ENCODE measurements at places on chromosomes 4 and X.

DNA sequence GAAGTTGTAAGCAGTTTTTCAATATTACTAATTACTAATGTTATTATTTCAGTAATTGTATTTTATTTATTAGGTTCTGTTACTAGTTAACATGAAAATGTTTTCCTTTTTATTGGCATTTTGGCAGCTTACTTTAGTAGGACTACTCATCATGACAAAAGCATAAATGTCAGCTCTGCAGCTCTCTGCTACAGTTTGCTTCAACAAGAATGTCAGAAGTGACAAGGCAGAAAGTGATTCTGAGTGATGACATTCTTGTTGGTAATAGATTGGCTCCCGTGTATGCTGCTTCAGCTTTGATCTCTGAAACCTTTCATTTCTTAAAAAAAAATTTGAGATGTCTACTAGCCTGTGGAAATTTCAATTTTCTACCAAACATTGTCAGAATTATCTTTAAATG is 1193.9 kb downstream of the FSTL5 start:
- DNase-seq = no peak

- DNase-seq = no peak
These were observed 105.0 kb downstream of the SH3KBP1 start for GRCh38 chrX:19782419-19782818.

DNA sequence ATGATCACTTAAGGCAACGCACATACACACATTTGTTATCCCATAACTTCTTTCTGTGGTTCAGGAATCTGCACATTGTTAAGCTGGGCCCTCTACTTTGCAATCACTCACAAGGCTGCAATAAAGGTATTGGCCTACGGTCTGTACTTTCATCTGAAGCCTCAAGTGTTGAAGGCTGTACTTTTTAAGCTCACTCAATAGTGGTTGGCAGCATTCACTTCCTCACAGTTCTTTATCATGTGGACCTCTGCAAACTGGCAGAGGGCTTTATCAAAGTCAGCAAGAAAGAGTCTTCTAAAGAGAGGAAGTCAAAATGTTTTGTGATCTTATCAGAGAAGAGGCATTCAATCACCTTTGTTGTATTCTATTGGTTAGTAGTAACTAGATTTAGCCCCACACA is 301.4 kb upstream of the EPHA5 start:
- DNase-seq = no peak

GRCh38 chr4:149999485-150000074 is 78.7 kb upstream of the DCLK2 start:
- no peak for DNase-seq

DNA sequence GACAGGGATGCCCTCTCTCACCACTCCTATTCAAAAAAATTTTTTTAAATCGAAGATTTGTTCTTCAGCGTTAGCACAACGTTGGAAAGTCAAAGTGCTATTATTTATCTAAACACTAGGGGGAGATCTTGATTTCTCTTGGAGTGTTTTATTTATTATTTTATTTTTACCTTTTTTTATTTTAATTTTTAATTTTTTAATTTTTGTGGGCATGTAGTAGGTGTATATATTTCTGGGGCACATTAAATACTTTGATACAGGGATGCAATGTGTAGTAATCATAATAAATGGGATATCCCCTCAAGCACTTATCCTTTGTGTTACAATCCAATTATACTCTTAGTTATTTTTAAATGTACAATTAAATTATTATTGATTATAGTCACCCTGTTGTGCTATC is 37.4 kb upstream of the SLC10A4 start:
- no peak for DNase-seq

- DNase-seq = no peak
These were observed 68.9 kb downstream of the MAP3K15 start for GRCh38 chrX:19446397-19446796.

GRCh38 chr4:172962564-172963353 is 205.9 kb upstream of the GALNT7 start:
- no peak for DNase-seq

DNA sequence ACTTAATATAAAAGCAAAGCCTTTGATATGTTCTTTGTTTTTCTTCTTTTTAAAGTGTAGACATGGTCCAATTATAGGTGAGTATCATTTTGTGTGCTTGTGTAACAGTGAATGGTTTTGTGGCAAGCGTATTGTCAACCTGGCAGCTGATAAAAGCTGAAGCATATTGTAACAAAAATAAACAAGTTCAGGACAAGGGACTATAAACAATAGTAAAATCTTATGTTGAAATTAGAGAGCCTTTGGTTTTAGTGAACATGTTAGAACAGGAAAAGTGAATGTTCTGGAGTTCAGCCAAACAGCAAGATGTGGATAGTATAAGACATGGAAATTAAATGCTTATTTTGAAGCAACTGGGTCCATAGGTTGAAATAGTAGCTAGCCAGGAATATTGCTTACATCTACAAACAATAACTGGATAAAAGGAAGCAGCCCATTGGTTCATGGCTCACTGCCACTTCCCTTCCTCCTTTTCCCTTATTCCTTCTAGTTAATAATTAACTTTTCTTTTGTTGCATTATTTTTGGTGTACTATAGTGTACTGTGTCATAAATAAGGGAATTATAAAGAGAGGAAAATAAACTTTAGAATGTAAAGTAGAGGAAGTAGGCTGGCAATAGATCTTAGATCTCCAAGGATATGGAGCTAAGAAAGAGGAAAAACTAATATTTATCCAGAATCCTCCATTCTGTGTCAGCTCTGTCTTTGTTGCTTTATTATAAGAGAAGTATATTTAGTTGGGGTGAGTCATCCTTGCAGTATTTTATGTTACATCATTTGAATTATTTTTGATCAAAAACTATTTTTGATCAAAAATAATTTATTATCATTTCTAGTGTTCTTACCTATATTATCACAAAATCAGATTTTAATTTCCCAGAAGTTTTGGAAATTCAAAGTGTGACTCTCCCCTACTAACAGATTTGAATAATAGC is 65.6 kb downstream of the MRPL1 start:
- DNase-seq = no peak

- no peak for DNase-seq
These were observed 207.6 kb downstream of the NAF1 start for GRCh38 chr4:162959046-162959445.

DNA sequence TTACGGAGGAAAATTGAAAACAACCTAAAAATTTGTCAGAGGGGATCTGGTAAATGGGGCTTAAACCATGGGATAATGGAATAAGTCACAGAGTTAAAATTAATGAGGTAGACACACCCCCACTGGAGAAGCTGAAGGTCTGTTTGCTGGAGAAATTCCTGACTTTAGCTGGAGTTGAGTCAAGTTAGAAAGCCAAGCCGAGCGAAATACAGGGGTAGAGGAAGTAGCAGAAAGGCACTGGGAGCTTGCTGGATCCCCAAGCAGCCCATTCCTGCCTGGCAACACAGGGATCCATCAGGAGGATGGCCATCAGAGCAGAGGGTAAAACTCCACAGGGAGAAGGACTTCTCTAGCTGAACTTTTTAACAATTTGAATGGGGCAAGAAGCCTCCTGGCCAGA is 163.8 kb downstream of the ATRX start:
- no peak for DNase-seq

DNA sequence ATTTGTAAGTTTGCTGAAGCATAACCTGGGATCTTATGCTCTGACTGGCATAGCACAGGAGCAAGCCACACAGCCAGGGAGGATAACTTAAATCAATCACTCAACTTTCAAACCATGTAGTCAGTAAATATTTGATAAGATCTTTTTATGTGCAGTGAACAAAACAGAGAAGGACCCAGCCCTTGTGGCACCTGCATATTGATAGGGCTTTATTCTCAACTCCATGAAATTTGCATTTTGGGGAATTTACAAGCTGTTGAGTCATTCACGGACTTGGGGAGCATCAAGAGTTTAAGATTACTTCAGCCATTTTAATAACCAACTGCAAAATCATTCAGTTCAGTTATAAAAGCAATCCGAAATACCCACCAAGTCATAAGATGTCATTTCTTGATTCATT is 122.6 kb downstream of the COMMD8 start:
- DNase-seq = no peak

DNA sequence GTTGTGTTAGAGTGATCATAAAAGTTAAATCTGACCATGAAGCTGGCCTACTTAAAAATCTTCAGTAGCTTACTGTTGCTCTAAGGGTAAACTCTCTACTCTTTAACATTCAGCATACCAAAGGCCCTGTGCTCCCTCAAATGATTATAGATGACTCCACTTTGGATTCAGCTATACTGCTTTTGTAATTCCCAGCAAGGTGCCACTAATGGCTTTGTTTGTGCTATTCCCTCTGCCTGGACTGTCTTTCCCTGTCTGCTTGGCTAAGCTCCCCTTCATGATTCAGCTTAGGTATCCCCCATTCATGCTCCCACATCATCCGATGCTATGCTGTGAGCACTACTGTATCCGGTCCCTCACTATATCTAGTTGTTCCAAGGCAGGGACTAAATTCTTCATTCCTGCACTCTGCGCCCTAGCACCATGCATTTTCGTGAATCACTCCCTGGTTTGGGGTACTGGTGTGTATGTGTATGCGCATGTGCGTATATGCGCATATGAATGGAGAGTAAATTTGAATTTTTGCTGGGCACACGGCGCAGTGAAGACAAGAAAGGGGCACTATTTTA is 453 bp upstream of the PBDC1 start:
- DNase-seq = no peak

DNA sequence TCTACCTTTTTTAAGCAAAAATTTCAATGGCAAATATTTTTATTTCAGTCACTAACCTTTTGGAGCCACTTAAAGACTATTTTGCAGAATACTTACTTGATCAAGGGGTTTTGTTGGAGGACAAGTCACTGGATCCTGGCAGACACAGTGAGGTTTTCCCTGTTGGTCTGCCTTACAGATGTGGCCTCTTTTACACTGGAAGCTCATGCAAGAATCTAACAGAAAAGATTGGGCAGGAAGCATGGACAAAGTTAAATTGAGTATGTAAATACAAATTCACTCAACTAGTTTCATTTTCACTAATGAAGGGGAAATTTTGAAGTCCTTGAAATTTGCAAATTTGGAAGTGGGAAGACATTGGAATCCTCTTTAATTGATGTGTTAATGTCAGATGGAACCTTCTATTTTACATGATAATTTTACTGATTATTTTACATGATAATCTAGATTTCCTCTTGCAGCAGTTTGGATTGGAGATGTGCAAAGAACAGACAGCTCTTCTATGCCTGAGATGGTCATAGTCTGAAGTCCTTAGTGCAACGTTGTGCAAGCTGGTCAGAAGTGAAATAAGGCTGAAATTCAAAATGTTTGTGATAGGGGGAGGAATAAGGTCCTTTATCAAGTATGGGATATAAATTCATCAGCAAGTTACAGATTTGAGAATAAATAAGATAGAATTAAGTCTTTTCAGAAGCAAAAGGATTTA is 38.4 kb downstream of the SPARCL1 start:
- no peak for DNase-seq

DNA sequence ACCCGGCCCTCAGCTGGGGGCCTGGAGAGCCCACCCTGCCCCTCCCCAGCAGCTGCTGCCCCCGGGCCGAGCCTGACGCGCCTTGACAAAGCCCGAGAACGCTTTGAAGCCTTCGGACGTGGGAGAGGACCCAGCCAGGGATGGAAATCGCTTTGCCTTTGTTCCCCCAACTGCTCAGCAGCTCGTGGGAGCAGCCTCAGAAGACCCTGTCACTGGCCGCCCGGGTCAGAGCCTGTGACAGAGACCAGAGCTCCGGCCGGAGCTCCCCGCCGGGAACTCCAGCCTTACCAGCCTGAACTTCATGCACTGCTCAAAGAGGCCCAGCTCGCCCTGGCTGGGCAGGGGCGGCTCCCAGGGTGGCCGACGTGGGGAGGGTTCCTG is 2.6 kb upstream of the SLC6A8 start:
- no peak for DNase-seq

DNA sequence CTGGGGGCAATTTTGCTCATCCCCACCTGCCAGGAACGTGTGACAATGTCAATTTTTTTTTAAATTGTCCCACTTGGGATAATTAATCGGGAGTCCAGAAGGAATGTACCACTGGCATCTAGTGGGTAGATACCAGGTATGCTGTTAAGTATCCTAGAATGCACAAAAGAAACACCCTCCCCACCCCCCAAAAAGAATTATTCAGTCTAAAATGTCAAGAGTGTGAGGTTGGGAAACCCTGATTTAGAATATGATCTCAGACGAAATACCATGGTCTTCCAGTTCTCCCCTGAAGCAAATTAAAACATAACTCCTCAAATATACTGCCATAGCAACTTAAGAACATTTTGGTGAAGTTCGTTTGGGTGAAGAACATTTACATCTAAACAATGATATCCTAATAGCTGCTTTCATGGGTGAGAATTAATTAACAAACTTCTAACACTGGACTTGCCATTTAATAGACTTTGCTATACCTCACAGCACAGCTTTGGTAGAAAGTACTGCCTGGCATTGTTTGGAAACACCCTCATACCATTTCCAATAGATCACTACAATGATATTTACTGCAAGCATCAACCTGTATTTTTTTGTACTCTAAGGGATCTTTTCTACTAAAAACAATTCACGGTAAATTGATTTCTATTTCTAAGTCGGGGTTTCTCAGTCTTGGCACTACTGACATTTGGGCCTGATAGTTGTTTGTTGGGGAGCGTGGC is 36.5 kb downstream of the SH3RF1 start:
- DNase-seq = no peak
